ENCODE measurements at places on chromosomes 6 and 20. TPM values are rescaled to one million over a fixed set of nuclear protein-coding genes. Genes with fewer than 3 reads are reported as not detected.

Gene KHDC1L
- 0.33 TPM for total RNA-seq

Gene LST1
- total RNA-seq, result not detected

Gene CYP39A1
- 0.51 TPM for total RNA-seq

Gene EFCAB8
- under 0.01 TPM for total RNA-seq

Gene POPDC3
- total RNA-seq, result 11.4 TPM

Gene MCHR2
- total RNA-seq, result not detected

Gene VTA1
- 34.4 TPM for total RNA-seq

Gene LRRC73
- under 0.01 TPM for total RNA-seq

All from mesangial cell (primary cell).